ENCODE measurements at places on chromosomes 4 and X.

DNA sequence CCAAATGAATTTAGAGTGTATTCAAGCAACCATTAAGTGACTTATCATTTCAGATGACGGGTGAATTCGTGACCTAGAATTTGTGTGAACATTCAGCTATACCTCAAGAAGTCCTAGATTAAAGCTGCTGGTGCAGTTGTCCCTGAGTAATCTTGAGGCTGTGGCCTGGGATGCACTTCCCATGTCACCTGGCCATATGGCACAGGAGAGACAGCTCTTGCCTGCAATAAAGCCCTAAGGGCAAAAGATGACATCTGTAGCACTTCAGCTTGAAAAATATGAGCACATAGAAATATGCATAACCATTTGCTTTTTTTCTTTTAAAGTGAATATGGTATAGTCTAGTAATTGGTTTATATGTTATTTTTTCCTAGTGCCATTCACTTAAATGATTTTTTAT lies 125.8 kb downstream of the FHDC1 start:
- no peak for DNase-seq

GRCh38 chrX:51395480-51395809 lies 62.8 kb downstream of the NUDT10 start:
- DNase-seq: no peak

DNA sequence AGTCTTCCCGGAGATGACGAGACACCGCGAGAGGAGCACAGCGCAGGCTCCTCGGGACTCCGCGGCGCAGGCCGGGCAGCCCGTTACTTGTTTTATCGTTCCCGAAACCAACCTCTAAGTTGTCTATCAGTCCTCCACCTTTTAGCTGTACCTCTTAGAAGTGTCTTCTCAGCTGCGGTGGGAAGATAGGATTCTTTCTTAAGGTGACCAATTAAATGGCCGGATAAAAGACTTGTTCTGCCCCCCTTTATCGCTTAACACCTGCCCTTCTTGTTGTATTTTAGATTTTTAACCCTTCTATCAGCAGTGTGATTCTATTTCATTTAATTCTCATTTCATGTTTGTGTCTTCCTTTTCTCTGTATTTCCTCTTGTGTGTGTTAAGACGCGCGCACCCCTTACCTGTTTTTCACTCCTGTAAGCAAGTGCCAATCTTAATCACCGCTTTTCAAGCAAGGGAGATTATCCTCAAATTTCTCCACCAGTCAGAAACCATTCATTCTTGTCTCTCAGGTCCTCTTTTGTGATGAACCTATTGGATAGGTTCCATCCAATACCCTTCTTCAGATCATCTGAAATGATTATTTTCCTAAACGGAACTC lies at the start of gene SLC9B2:
SLC9B2 (minus strand) TSS at position 15 of the 601 bp plus-strand sequence. CDS start 9,211 bp downstream, outside the sequence.
- no peak for DNase-seq

DNA sequence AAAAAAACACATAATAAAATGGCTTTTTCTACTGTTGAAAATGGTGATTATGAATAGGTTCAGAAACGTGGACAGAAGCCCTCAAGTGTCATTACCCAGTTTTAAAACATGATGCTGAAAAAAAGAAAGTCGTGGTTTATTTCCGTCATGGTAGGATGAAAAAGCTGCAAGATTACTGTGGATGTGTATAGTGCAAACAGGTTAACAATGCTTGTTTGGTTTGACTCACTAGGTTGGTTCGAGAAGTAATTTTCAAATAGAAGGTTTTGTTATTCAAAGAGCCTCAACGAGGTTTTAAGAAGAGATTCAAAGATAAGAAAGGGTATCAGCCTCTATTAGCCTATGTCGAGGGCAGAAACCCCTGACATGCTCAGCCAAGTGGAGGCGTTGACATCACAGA lies 2.5 kb upstream of the RXFP1 start:
- no peak for DNase-seq

DNA sequence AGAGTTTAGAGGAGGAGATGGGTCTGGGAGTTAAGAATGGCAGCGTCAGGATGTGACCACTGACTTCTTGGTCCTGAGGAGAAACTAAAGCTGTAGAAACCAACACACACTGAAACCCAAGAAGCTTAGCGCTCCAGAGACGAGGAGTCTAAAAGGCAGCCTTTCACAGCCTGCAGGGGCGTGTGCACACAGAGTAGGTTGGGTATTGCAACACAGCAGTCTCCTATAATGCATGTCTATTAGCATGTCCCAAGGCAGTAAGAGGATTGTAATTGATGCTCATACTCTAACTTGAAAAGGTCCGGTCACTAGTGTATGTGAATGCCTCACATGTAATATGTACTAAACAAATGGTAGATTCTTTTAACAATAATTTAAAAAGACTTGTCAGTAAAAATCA lies 57.4 kb downstream of the PTTG2 start:
- DNase-seq: peak; percentile 11

DNA sequence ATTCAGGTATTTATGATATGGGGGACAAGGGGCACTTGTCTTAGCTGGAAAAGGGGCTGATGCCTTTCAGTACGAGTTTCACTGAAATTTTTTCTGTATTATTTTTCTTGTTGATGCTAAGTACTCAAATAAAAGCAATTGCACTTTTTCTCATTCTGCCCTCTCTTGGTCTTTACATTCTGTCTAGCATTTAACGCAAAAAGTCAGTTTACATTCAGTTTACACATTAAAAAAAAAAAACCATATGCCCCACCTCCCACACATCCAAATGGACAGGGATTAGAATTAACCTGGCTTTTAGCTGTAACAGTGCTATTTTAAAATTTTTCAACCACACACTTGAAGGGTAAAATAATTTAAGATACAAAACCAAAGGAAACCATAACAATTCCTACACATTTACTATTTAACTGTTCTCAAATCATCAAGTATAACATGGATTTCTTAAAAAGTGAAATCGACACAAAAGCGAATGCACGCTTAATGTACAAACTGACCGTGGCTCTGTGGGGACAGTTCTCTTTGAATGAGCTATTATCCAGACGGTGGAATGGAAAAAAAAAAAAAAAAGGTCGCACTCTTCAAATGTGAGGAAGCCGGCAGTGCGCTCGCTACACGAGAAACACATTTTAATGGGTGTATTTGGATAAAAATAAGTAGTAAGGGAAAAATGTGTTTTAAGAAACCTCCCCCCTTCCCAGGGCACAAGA lies 1.4 kb downstream of the AMMECR1 start:
- DNase-seq: no peak

GRCh38 chr4:90207887-90208454 lies 80.8 kb downstream of the CCSER1 start:
- DNase-seq: no peak

GRCh38 chrX:67568769-67569168 lies 24.9 kb downstream of the AR start:
- DNase-seq: no peak

GRCh38 chr4:86895692-86896488 lies 3.7 kb upstream of the C4orf36 start:
- peak; percentile 63 for DNase-seq

DNA sequence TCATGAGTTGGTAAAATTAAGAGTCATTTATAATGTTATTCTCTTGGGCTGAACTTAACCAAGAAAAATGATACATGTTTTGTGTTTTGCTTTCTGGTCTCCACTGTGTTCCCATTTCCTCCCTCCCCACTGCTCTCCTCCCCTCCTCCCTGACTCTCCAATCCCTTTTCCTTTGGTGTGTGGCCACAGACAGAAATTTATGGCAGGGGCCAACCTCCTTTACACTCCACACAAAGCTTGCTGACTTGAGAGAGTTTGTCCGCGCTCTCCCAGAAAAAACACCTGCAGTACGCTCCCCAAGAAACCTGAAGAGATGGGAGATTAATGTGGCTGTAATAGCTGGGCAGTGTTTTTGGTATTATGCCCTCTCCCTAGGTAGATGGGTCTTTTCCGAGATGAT lies 88.9 kb downstream of the ALPK1 start:
- no peak for DNase-seq

GRCh38 chr4:87330761-87331160 lies 8.1 kb upstream of the HSD17B13 start:
- no peak for DNase-seq

DNA sequence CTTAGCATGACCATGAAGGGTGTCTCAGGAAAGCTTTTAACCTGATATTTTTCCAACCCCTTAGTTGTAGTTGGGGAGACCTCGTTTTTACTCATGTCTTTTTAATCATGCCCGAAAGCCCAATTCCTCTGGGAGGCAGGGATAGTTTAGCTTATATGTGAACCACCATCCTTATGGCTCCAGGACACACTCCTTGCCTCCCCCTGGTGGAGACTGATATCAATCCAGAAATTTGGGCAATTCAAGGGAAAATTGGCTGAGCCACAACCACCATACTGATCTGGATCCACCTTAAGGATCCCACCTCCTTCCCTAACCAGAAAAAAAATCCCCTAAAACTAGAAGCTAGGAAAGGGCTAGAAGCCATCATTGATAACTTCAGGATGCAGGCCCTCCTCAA lies 13.4 kb upstream of the COL25A1 start:
- DNase-seq: no peak

DNA sequence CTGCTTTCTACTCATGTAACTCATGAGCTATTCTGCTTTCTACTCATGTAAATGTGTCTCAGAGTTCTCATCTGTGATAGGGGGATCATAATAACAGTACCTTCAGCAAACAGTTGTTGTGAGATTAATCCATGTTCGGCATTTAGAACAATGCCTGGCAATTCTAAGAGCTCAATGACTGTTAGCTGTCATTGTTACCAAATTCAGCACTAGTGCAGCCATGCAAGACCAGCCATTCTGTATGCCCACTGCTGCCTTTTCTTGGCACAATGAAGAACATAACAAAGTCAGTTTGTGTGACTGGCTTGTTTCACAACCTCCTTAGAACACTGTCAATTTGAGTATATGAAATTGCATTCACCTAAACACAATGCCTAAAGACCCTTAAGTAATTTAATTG lies 163.2 kb downstream of the ANK2 start:
- no peak for DNase-seq

- DNase-seq: no peak
These were observed 1.7 kb upstream of the GPR143 start for GRCh38 chrX:9767375-9767774.

DNA sequence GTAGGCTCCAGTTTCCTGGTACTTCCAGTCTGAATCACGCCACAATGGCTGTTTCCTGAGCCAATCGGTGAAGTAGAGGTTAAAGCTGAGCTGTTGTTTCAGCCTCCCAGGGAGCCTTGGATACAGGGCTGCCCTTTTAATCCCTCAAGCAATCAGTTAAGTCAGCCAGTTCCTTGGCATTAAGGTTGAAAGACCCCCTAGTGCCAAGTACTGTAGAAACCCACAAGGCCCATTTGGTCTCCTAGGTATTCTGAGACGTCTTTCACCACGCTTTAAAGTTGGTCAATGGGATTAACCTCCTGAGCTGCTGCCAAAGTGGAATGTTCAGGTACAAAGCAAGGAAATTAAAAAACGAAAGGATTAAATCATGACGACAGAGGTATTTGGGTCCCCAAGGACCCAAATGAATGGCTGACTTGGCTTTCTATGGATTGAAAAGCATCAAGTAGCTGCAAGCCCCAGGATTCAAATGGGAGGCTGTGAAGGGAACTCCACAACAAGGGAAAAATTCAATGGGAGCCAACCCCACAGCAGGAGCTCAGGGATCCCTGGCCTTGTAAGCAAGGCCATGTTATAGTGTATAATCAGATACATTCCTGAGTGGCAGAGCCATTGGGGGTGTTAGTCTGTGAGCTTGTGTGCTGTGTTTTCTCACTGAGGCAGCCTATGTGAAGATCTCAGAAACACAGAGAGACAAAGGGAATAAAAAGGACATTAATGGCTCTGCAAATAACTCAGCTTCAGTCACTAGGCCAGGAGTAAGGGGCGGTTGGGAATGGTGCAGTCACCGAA lies 86.0 kb downstream of the ATG4A start:
- DNase-seq: no peak

DNA sequence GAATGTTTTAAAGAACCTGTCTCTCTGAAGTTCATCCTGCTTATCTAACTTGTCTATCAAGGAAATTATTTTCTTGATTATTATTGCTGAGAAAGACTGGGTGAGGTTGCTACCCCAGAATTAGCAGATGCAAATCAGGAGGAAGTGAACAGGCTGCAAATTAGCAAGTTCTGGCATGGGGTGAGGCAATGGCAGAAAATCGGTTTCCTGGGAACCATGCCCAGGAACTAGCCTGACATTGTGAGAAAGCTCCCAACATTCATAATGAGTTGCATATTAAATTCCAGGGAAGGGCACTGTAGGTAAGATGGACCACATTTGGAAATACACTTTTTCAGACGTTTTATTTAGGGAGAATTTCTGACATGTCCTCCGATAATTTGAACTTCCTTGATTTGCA lies 11.6 kb downstream of the ARSF start:
- no peak for DNase-seq

- DNase-seq: no peak
These were observed 86.7 kb upstream of the MAGEA4 start for GRCh38 chrX:151825925-151826485.

GRCh38 chr4:163492951-163493504 lies 1.5 kb upstream of the TMA16 start:
- no peak for DNase-seq

GRCh38 chr4:119477412-119478053 lies 151.1 kb downstream of the PDE5A start:
- no peak for DNase-seq

DNA sequence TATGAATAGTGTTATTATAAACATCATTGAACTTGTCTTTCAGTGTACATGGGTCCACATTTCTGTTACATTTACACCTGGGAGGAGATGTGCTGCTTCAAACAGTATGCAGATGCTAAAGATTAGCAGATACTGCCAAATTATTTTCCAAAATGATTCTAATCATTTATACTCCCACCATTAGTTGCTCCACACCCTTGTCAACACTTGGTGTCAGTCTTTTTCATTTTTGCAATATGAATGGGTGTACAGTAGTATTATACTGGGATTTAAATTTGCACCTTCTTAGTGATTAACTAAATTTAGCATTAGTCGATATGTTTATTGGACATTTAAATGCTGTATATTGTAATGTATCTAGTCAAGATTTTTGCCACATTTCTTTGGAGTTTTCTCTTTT lies 131.6 kb upstream of the GRID2 start:
- DNase-seq: no peak

DNA sequence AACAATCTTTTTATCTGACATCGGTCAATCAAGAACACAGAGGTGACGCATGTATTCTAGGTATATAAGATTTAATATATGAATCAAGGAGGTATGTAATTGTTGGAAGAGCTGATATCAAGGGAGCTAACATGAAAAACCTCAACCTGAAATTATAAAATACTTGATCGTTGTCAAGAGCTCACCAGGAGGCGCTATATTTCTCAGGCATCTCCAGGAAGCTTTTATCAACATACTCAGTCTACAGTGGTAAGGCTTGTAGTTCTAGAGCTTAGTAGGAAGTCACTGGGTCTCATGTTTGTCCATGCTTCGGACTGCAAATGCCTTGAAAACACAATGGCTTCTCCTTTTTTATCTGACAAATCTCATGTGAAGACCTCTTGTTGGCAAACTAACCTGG lies 156.1 kb downstream of the GRXCR1 start:
- no peak for DNase-seq

GRCh38 chrX:50475208-50475607 lies 4.6 kb upstream of the DGKK start:
- DNase-seq: no peak

GRCh38 chr4:182832352-182833120 lies 84.7 kb downstream of the DCTD start:
- DNase-seq: no peak

GRCh38 chrX:155766321-155766720 lies 114.8 kb upstream of the VAMP7 start:
- DNase-seq: no peak

- DNase-seq: no peak
These were observed 14.7 kb upstream of the RBMXL3 start for GRCh38 chrX:115174548-115174947.

- no peak for DNase-seq
These were observed 163.6 kb downstream of the CBR4 start for GRCh38 chr4:168846414-168846813.

- no peak for DNase-seq
These were observed 23.2 kb downstream of the TRMT44 start for GRCh38 chr4:8463811-8464210.
